Glomerular endothelial cell (primary cell): ENCODE measurements at places on chromosomes 12 and 14. TPM values are rescaled to one million over a fixed set of nuclear protein-coding genes. Genes with fewer than 3 reads are reported as not detected.

GRCh38 chr12:57460468-57460784 is 841 bp downstream of the GLI1 start:
- DNase-seq = no peak

DNA sequence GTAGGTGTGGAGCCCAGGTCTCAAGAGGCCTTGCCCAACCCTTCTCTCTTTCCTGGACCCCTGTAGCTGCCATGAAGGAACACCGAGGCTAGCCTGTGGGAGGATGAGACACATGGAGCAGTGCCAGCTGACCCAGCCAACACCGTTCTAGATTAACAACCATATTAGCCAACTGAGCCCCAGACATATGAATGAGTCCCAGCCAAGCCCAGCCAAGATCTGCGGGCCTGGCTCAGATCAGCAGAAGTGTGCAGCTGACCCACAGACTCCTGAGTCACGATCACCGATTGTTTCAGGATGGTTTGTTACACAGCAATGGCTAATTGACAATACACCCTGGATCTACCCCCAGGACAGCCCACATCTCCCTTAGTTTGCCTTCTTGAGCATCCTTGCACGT is 82.1 kb downstream of the NTF3 start:
- DNase-seq = no peak

DNA sequence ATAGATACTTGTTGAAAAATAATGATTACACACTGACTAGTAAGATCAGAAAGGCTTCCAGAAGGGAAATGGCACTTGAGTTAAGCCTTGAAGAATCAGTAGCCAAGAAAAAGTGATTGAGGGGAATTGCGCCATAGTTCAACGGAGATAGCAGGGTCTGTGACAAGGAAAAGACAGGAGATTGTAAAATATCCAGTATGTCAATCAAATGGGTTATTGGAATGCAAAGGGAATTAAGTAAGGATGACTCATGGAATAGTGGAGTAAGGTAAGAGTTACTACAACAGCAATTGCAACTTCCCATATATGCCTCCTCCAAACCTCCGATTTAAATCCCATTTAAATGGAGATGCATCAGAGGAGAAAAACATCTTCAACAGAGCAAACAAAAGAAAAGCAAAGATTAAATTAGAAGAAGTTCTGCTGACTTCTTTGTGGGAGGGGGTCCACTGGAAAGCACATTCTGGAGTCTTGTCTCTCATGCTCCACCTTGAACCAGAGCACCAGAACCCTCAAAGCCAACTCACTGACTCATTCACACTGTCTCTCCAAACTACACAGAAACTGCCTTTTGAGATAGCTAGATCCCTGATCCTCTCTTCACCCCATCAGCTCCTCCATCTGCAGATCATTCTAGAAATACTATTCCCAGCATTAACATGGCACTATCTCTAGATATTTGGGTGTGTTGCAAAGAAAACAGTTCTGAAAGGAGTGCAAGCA is 138.2 kb downstream of the NUAK1 start:
- no peak for DNase-seq

Gene P2RX2
- total RNA-seq = not detected in 2 replicates

- no peak for DNase-seq
Measured at GRCh38 chr12:106108185-106108835, 30.4 kb downstream of the NUAK1 start.

GRCh38 chr12:115320967-115321366 is 637.0 kb upstream of the TBX3 start:
- DNase-seq = no peak

- DNase-seq = no peak
Measured at GRCh38 chr12:62900686-62901272, 34.2 kb downstream of the PPM1H start.

DNA sequence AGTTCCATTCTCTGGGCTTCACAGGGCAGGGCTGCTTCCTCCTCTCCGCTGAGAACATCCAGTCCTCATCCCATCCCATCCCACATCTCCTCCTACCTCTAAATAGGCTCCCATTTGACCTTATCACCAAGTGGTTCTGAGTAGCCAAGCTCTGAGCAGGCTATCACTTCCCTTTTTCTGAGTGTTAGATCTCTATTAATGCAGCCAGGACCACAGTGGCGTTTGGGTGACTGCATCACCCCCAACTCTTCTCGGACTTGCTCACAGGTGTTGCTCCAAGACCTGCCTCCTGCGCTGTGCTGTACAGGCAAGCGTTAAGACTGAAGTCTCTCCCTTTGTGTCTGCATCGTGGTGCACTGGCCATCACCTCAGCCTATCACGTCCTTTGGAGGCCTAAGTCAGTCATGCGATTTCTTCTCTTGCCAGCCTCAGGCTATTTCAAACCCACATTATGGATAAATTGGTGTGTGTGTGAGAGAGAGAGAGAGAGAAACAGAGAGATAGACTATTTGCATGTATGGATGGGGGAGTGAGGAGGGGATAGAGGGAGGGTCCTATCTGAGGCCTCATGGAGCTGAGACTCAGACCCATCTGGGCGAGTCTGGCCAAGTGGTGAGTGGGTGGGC is 12.4 kb upstream of the HHIPL1 start:
- no peak for DNase-seq

Gene CLEC2B
- total RNA-seq = 31.2 and 51.1 TPM in 2 replicates

Gene HOXC10
- total RNA-seq = 1.2 and 6.1 TPM in 2 replicates

Gene HOXC12
- not detected in 2 replicates for total RNA-seq

Gene CMKLR1
- total RNA-seq = 0.05 and 0.06 TPM in 2 replicates

Gene COCH
- total RNA-seq = 1.1 and 1.8 TPM in 2 replicates

Gene IPO4
- total RNA-seq = 41.5 and 52.4 TPM in 2 replicates

DNA sequence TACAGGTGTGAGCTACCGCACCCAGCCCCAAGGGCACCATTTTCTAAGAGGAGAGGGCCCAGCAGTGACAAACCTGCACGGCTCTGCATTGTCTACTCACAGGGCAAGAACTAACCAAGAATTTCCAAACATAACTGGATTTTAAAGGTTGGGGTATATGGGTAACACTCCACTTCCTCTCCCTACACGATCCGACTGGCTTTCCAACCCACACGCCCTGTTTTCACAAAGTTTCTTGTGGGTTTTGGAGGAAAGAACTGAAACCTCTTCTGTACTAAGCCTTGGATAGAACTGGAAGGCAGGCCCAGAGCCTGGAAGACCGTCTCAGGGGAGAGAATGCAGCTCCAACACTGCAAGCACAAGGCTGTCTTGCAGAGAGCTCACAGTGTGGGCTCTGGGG is 24.9 kb downstream of the SNRNP35 start:
- no peak for DNase-seq
